ENCODE measurements at places on chromosomes 7 and 10.

DNA sequence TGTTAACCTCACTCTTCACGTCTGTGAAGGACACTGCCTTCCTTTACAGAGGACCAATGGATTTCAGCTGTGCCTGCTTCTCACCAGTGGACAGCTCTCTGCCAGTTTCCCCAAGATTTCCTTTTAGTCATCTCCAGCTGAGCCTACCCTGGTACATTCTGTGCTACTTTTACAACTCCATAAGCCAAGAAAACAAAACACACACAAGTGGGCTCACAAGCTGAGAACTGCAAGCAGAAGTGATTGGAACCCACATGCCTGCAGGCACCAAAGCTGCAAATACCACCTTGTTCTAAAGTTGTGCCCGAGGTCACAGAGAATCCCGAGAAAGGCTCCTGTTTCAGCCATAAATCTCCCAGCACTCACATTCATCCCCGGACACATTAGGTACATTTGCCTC lies 636.8 kb downstream of the PHTF2 start:
- DNase-seq: peak; percentile 69

- no peak for DNase-seq
These were observed 30.7 kb downstream of the EN2 start for GRCh38 chr7:155488483-155489127.

GRCh38 chr10:49253340-49253906 lies 45.5 kb upstream of the C10orf71 start:
- DNase-seq: no peak

- peak; percentile 85 for DNase-seq
These were observed 19.1 kb upstream of the SPOCK2 start for GRCh38 chr10:72107325-72108003.

GRCh38 chr10:100858261-100858660 lies 54.5 kb upstream of the SLF2 start:
- DNase-seq: no peak

DNA sequence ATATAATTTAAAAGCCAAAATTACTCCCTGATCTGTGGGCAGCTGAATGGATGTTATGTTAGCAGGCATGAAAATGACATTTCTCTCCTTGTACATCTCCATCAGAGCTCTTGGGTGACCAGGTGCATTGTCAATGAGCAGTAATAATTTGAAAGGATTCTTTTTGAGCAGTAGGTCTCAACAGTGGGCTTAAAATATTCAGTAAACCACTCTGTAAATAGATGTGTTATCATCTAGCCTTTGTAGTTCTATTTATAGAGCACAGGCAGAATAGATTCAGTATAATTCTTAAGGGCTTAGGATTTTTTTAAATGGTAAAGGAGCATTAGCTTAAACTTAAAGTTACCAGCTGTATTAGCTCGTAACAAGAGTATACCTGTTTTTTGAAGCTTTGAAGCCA lies 52.0 kb downstream of the MRPL32 start:
- no peak for DNase-seq
